ENCODE measurements at places on chromosomes 1 and 21. TPM values are rescaled to one million over a fixed set of nuclear protein-coding genes. Genes with fewer than 3 reads are reported as not detected.
A peak's percentile ranks its signal among the peaks of the same experiment; 100 is the strongest.

Gene SPATA1
- polyA plus RNA-seq: 0.96 TPM

DNA sequence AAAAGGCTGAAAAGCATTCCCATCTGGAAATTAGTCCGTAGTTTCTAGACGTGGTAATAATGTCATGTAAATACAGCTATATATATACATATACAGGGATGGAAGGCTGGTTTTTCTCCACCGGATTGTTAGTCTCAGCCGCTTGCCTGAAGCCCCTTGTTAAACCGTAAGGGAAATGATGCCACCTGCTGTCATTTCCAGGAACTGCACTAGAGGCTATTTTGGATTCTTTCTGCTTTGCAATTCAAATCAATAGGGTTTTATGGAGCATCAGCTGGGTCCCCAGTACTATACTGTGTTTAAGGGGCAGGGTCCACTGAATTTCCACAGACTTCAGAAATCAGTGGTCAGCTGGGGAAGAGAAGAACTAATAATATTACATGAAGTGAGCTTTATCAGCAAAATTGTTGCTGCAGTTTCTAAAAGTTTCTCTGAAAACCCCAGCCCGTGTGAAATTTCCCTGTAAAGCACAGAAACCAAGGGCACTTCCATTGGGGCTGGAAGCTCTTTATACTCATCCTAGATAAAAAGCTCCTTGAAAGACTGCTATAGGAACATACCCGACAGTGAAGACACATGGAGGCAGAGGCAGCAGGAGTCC is 33.8 kb upstream of the MPZL1 start:
- DNase-seq: peak; percentile 86
- H3K27me3 ChIP-seq: no peaks in the 10 kb centered on the region
- peaks cover 3% of the 10 kb centered on the region for H3K4me1 ChIP-seq
- H3K36me3 ChIP-seq: no peaks in the 10 kb centered on the region
- no peak overlapping the region for H3K27ac ChIP-seq
- H3K4me3 ChIP-seq: no peak overlapping the region

GRCh38 chr1:108200687-108201051 is 526 bp upstream of the SLC25A24 start:
- peaks cover 3% of the 10 kb centered on the region for H3K4me1 ChIP-seq
- no peaks in the 10 kb centered on the region for H3K27me3 ChIP-seq
- DNase-seq: peak; percentile 88
- peak overlapping the region; percentile 66 for H3K27ac ChIP-seq
- H3K36me3 ChIP-seq: peaks cover 6% of the 10 kb centered on the region

- no peaks in the 10 kb centered on the region for H3K4me1 ChIP-seq
- H3K27me3 ChIP-seq: no peaks in the 10 kb centered on the region
- DNase-seq: peak; percentile 83
- H3K4me3 ChIP-seq: peak within 1 kb of the TSS; percentile 94
These were observed at the start of gene MPC2 for GRCh38 chr1:167936930-167937708. Gene MPC2, minus strand, starts transcription at chr1:167937072. Its CDS starts 1,231 bp downstream, at chr1:167935841.

DNA sequence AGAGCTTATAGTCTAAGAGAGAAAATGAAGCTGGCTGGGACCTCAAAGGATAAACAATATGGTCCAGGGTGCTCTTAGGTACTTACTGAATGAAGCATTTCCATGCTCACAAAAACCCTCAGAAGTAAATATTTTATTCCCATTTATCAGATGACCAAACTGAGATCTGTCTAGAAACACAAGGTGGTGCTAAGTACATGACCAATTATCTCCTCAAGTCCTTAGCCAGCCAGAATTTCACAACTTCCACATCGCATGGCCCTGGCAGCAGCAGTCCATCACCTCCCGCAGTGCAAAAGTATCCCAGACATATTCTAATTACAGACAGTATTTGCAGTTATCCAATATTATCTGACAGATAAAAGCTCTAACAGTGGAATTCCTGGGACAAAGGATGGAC is 321.7 kb upstream of the PROX1 start:
- no peaks in the 10 kb centered on the region for H3K4me1 ChIP-seq
- no peak overlapping the region for H3K4me3 ChIP-seq
- H3K27ac ChIP-seq: no peak overlapping the region
- no peaks in the 10 kb centered on the region for H3K27me3 ChIP-seq

DNA sequence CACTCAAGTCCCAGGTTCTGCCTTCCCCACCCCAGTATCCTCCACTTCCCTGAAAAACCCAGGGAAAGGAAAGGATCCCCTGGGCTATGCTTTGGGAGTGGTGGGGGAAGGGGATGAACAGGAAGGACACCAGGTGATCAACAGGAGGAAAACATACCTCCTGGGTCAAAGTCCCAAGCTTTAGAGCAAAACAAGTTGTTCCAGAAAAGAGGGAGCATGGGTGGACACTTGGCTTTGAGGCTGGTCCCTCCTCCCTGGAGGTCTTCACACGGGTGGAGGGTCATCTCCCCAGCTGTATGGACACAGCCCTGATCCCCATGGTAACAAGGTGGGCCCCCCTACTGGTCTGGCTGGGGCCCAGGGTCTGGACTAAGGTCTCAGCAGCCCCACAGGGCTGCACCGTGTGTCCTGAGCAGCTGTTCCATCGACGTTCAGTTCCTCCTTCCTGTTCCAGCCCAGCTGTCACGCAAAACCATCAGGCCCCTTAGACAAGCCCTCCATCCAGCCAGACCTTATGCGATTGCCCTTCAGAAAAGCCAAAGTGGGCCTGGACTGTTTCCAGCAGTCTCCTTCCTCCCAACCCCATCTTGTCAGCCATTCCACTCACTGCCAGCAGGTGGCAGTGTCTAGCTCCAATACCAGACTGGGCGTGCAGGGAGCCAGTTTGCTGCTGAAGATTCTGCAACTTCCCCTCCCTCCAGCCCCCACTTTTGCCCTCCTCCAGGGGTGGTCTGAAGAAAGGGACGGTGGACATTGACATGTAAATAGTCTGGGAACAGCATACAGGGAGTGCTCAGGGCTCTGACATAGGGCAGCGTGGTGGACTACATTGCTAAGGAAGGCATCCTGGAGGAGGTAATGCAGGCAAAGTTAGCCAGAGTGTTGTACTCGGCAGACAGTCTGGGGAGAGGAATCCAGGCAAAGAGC is 2.9 kb upstream of the PDZK1IP1 start:
- H3K27ac ChIP-seq: no peak overlapping the region
- H3K4me1 ChIP-seq: peaks cover 2% of the 10 kb centered on the region
- peak; percentile 40 for DNase-seq
- no peaks in the 10 kb centered on the region for H3K27me3 ChIP-seq
- no peak overlapping the region for H3K4me3 ChIP-seq

GRCh38 chr1:241265428-241265827 is 91.6 kb downstream of the RGS7 start:
- H3K4me3 ChIP-seq: no peak overlapping the region
- no peaks in the 10 kb centered on the region for H3K27me3 ChIP-seq

Gene PRAMEF1
- polyA plus RNA-seq: not detected

Gene VSIG8
- polyA plus RNA-seq: not detected

GRCh38 chr1:202160377-202160940 is at the start of gene PTPN7:
Gene PTPN7, minus strand, starts transcription at chr1:202160602. Its CDS starts 1,200 bp downstream, at chr1:202159402.
- no peak for DNase-seq
- peaks cover 15% of the 10 kb centered on the region for H3K27me3 ChIP-seq
- no peaks in the 10 kb centered on the region for H3K36me3 ChIP-seq
- H3K27ac ChIP-seq: no peak within 1 kb of the TSS
- H3K4me3 ChIP-seq: no peak within 1 kb of the TSS

Gene SPRR1B
- polyA plus RNA-seq: not detected

Gene LCE6A
- polyA plus RNA-seq: not detected

GRCh38 chr1:214216021-214216420 is 64.9 kb upstream of the SMYD2 start:
- no peak overlapping the region for H3K27ac ChIP-seq
- DNase-seq: no peak

GRCh38 chr1:40592107-40592803 is 60.8 kb downstream of the ZNF684 start:
- H3K36me3 ChIP-seq: no peaks in the 10 kb centered on the region
- no peaks in the 10 kb centered on the region for H3K4me1 ChIP-seq
- peaks cover 5% of the 10 kb centered on the region for H3K27me3 ChIP-seq
- DNase-seq: peak; percentile 38
- H3K4me3 ChIP-seq: no peak overlapping the region

Gene S100A12
- polyA plus RNA-seq: not detected

DNA sequence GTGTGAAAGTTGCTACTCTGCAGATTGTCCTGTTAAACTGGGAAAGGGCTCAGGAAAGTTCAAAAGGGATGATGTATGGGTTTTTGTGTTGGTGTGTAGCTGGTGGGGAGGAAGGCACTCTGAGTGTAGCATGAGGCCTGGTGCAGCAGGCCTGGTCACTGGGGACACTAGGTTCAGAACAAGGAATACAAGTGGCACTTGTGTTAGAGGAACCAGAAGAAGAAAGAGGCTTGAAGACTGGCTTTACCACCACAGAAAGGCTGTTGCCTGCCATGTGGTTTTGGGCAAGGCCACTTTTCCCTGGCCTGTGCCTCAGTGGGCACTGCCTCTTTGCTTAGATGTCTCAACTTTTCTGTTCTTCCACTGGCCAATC is 122.8 kb downstream of the NOS1AP start:
- H3K27me3 ChIP-seq: peaks cover 2% of the 10 kb centered on the region
- no peak overlapping the region for H3K27ac ChIP-seq
- no peaks in the 10 kb centered on the region for H3K36me3 ChIP-seq
- no peak for DNase-seq

Gene PDZK1IP1
- polyA plus RNA-seq: not detected

Gene TCHHL1
- not detected for polyA plus RNA-seq

- no peaks in the 10 kb centered on the region for H3K36me3 ChIP-seq
- H3K4me1 ChIP-seq: no peaks in the 10 kb centered on the region
- no peak overlapping the region for H3K27ac ChIP-seq
- DNase-seq: peak; percentile 8
These were observed 218.7 kb downstream of the DAB1 start for GRCh38 chr1:57204942-57205787.

Gene CD247
- polyA plus RNA-seq: not detected

GRCh38 chr1:164764333-164764732 is 205.3 kb downstream of the PBX1 start:
- H3K36me3 ChIP-seq: no peaks in the 10 kb centered on the region
- peaks cover 39% of the 10 kb centered on the region for H3K4me1 ChIP-seq
- DNase-seq: no peak
- no peak overlapping the region for H3K27ac ChIP-seq

Gene CELA2B
- not detected for polyA plus RNA-seq

Gene SAMD11
- 0.40 TPM for polyA plus RNA-seq

DNA sequence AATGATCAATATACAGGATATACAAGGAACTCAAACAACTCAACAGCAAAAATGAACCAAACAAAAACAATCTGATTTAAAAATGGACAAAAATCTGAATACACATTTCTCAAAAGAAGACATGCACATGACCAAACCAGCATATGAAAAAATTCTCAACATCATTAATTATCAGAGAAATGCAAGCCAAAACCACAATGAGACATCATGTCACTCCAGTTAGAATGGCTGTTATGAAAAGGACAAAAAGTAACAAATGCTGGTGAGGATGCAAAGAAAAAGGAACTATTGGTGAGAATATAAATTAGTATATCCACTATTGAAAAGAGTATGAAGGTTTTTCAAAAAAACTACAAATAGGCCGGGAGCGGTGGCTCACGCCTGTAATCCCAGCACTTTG is 42.0 kb downstream of the FCRL3 start:
- no peaks in the 10 kb centered on the region for H3K27me3 ChIP-seq
- H3K36me3 ChIP-seq: no peaks in the 10 kb centered on the region
- no peaks in the 10 kb centered on the region for H3K4me1 ChIP-seq
- H3K4me3 ChIP-seq: no peak overlapping the region

DNA sequence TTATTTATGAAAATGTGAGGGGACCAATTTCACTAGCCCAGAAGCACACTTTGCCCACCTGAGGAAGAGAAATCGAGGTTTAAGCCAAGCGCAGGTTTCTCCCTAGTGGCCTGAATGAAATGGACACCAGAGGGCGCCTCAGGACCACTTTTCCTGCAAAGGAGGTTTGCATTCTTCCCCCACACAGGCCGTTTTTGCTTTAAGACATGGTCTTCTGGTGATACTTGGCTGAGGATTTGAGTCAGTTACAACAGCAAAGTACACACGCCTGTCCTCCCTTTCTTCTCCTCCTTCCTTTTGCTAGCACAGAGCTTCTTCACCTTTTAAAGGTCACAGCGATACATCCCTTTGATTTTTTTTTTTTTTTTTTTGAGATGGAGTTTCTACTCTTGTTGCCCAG is 5.4 kb downstream of the PLA2G2E start:
- no peak overlapping the region for H3K27ac ChIP-seq
- H3K4me3 ChIP-seq: no peak overlapping the region
- H3K27me3 ChIP-seq: no peaks in the 10 kb centered on the region
- H3K4me1 ChIP-seq: no peaks in the 10 kb centered on the region
- peak; percentile 83 for DNase-seq
- peaks cover 3% of the 10 kb centered on the region for H3K36me3 ChIP-seq

DNA sequence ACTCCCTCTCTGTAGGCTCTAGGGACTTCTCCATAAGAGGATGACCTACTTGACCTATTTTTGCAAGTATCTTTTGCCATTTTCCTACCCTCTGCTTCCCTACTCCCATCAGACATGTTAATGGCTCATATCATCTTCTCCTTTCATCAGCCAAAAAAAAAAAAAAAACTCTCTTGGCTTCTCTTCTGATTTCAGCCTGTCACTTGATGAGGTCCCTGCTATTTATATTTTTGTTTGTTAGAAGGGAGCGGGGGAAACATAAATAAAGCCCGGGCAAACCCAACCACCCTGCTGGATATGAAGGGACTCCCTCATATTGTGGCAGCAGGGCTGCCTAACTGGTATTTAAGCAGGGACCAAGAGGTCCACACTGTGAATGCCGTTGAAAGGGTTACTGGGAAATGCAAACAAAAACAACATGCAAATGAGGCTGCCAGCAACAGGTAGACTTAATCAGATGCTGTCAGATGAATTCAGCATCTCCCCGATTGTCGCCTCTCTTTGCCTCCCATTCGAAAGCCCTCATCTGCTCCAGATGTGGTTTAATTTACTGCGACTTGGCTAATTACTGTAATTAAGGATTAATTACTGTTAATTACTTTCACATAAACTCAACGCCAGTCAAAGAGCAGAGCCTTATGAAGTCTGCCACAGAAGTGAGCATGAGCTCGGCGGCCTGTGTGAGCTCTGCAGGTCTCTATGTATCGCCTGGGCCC is 172.3 kb downstream of the PBX1 start:
- H3K4me1 ChIP-seq: peaks cover 5% of the 10 kb centered on the region
- H3K27ac ChIP-seq: no peak overlapping the region
- no peak overlapping the region for H3K4me3 ChIP-seq
- DNase-seq: no peak
- H3K27me3 ChIP-seq: no peaks in the 10 kb centered on the region

- H3K4me3 ChIP-seq: no peak overlapping the region
- H3K27me3 ChIP-seq: peaks cover 2% of the 10 kb centered on the region
- DNase-seq: no peak
These were observed 174.9 kb downstream of the ETS2 start for GRCh38 chr21:38980416-38981313.

Gene AGO4
- polyA plus RNA-seq: 10.2 TPM

DNA sequence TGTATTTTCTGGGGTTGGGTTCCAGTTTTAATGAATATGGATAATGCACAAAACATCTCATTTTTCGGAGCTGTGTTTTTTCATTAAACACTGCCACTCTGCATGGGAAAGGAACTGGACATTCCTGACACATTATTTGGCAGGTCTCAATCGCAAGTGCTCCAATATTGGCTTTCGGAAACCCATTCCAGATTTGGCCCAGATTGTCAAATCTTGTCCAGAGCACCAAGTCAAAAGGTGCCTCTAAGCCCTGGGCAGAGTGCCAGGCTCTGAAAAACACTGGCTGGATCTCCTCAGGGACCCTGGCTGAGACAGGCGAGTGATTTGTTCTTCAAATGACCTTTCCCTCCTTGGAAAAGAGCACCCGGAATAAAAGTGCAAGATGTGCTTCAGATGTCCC is 68.4 kb upstream of the MRPS6 start:
- no peaks in the 10 kb centered on the region for H3K36me3 ChIP-seq
- H3K4me1 ChIP-seq: peaks cover 2% of the 10 kb centered on the region
- H3K27me3 ChIP-seq: no peaks in the 10 kb centered on the region
- DNase-seq: peak; percentile 32
- H3K4me3 ChIP-seq: no peak overlapping the region

- no peak overlapping the region for H3K27ac ChIP-seq
- H3K36me3 ChIP-seq: peaks cover 26% of the 10 kb centered on the region
- DNase-seq: no peak
- no peak overlapping the region for H3K4me3 ChIP-seq
These were observed 54.6 kb downstream of the S100B start for GRCh38 chr21:46550116-46550941.

Measured in fibroblast of lung (primary cell).